Activated CD8-positive, alpha-beta T cell treated with anti-CD3 and anti-CD28 coated beads, Interleukin-2, amount 10 ng/mL, durations not matched to agents 7 days and 5 days (primary cell): ENCODE measurements at places on chromosomes 6 and 20.

GRCh38 chr6:37177077-37177934 lies 7.4 kb downstream of the PIM1 start:
- DNase-seq = peak; percentile 43

GRCh38 chr6:99276747-99277146 lies 72.7 kb downstream of the FAXC start:
- DNase-seq = no peak

DNA sequence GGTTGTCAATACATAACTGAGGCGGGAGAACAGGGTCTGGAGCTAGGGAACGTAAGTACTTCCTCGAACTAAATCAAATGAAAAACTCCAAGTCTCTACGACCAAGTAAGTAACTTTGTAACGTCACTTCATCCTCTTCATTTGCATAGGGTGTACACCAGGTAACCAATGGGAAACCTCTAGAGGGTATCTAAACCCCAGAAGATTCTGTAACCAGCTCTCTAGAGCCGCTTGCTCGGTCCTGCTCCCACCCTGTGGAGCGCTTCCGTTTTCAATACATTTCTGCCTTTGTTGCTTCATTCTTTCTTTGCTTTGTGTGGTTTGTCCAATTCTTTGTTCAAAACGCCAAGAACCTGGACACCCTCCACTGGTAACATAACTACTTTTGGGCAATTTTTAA lies 133.5 kb upstream of the TMEM170B start:
- no peak for DNase-seq

DNA sequence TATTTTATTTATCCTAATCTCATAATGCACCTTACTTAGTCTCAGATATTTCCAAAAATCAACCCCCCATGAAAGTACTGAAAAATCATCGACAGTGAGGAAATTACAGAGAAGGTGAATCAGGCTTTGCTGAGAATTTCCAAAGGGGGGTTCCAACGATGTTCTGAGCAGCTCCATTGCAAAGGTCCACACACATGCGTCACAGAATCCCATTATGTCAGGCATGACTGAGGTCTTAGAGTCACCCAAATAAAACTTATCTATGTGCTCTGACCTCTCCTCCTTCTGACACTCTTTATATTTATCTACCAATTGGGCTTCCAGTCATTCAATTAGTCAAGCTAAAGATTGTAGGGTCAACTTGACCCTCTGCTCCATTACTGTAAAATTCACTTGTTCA lies 12.7 kb upstream of the LRRN4 start:
- no peak for DNase-seq

DNA sequence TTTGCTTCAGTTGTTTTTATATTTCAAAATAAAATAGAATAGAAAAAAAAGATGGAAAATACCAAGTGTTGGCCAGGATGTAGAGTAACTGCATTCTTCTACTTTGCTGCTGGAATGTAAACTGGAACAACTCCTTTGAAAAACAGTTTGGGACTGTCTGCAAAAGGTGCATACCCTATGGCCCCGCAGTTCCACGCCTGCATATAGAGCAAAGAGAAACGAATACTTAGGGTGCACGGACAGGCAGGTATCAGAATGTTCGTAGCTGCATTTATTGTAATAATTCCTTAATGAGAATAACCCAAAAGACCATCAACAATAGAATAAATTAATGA lies 603 bp upstream of the RAB23 start:
- DNase-seq = peak; percentile 24

GRCh38 chr20:59515013-59515905 lies 89.1 kb upstream of the PHACTR3 start:
- DNase-seq = no peak

GRCh38 chr6:137802408-137803182 lies 64.5 kb upstream of the TNFAIP3 start:
- DNase-seq = no peak

DNA sequence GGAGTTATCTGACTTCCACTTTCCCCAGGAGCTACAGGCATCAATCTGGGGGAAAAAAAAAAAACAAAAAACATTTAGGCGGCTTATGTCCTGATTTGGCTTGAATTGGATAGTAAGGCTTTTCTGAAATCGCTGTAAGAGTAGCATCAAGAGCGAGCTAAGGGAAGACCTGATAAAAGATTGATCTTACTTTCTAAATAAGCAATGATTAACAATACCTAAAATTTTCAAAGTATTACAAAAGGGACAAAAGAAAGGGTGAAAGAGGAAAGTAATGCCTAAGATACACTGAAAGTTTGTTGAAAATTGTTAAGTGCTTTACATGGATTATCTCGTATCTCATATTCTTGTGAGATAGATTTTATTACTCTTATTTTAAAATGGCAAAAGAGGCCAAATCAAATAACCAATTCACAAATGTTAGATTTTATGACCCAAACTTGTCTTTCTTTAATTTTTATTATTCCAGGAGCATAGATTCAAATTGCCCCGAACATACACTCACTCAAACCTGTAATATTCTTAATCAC lies 106.4 kb upstream of the PRSS16 start:
- DNase-seq = no peak

- no peak for DNase-seq
Measured at GRCh38 chr6:21665392-21666200, 72.0 kb downstream of the SOX4 start.

DNA sequence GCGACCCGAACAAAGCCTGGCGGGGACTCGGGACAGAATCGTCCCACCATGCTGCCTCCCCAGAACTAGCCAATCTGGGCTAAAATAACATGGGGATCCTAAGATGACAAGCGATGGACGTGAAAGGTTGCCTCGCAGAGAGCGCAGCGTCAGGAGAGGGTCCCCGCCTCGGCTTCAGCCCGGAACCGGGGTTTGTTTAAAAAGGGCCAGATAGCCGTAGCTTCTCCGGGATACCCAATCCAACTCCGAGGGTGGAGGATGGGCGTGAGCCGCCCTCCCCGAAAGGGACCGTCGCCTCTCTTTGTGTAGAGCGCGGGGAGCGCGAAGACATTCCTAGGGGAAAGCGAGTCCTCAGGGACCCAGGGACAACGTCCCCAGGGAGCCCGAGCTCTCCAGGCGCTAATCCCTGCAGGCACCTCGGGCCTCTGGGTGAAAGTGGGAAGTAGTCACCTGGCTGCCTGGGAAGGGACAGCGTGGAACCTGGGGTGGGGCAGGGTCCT lies 643 bp downstream of the CD24 start:
- DNase-seq = no peak

DNA sequence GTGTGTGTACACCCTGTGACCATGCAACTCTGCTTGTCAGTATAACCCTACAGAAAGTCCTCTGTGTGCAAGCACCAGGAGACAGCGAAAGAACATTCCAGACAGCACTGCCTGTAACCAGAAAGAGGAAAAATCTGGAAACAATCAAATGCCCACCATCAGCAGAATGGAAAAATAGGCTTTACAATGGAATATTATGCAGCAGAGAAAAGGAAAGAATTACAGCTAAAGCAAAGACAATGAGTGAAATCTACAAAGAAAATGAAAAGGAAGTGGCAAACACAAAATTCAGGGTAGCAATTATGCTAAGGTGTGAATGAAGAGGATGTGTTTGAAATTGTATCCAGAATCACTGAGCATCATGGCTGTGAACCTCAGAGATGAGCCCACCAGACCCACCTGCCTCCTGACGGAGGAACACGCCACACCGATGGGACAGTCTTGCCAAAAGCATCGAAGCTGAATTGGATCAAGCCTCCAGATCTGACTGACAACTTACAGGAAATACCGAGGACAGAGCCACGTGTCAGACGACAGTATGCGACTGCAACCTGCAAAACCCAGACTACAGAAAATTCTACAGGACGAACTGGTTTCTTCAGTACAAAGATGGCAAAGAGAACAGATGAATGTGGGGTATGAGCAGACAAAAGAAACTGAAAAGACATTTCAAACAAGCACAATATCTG lies 133.2 kb downstream of the NFATC2 start:
- DNase-seq = no peak

- DNase-seq = no peak
Measured at GRCh38 chr6:7960141-7960540, 49.6 kb upstream of the TXNDC5 start.

DNA sequence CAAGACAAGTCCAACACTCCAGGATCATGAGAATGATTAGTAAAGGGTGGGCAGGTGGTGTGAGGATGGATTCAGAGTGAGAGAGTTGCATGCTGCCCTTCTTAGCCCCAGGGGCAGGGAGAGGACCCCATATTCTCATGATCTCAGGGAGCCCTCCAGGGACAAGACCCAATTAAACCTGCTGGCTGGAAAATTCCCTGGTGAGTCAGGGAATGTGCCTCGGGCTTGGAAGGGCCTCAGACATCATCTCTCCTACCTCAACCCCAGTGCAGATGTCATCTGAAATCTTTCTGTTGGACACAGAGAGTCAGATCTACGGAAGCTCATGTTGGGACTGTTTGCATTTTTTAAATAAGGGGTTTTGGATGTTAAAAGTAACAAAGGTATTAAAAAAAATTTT lies 9.2 kb upstream of the SIRPD start:
- DNase-seq = no peak

GRCh38 chr6:151998784-151999183 lies 191.3 kb downstream of the ESR1 start:
- DNase-seq = no peak

DNA sequence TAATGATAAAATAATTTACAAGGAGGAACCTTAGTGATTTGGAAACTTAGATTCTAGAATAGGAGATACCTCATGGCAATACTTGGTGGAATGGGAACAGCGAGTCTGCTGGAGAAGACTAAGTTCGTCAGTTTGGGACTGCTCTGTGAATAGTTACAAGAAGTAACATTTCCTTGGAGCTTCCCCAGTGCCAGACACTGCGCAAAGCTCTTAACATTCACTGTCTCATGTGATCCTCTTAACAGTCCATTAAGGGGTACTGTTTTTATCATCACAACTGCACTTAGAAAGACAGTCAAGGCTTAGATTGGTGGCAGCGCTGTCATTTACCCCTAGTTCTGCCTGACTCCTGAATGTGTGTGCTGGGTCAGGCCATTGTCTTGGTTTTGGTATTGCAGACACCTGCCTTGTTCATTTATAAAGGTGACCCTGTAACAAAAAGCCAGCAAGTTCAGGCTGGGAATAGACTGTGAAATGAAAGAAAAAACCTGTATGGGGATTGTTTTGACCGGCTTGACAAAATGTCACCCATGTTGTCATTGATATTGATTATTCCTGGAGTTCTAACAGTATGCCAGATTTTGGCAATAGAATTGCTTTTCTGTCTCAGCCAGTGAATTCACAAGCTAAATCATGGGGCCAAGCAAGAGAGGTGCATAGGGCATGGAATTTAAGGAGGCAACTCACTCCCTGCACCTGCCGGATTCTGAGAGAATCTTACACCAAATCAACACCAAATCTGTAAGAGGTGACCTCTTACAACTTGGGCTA lies 118.4 kb downstream of the SASH1 start:
- DNase-seq = no peak

GRCh38 chr6:47106721-47107197 lies 64.6 kb upstream of the ADGRF1 start:
- DNase-seq = no peak

GRCh38 chr6:26554697-26555504 lies 16.7 kb downstream of the HMGN4 start:
- peak; percentile 74 for DNase-seq

GRCh38 chr20:58268936-58269619 lies 40.4 kb upstream of the RAB22A start:
- no peak for DNase-seq

DNA sequence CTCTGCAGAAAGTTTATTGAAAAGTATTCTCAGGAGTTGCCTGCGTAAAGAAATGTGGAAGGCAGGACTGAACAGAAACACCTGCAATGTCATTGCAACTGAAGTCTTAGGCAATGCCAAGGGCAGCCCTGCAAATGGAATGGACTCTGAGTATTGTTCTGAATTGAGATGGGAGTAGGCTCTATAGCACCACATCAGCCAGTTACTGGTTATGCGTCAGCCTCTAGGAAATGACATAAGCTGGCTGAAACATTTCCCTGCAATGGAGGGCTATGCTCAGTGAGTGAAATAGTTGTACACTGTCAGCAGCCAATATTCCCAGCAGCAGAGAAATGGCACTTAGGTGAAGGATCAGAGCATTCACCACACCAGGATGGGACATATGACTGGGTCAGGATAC lies 13.8 kb upstream of the GJE1 start:
- DNase-seq = no peak
